Endothelial cell of umbilical vein (primary cell): ENCODE measurements at places on chromosomes 7 and 10. TPM values are rescaled to one million over a fixed set of nuclear protein-coding genes. Genes with fewer than 3 reads are reported as not detected.

DNA sequence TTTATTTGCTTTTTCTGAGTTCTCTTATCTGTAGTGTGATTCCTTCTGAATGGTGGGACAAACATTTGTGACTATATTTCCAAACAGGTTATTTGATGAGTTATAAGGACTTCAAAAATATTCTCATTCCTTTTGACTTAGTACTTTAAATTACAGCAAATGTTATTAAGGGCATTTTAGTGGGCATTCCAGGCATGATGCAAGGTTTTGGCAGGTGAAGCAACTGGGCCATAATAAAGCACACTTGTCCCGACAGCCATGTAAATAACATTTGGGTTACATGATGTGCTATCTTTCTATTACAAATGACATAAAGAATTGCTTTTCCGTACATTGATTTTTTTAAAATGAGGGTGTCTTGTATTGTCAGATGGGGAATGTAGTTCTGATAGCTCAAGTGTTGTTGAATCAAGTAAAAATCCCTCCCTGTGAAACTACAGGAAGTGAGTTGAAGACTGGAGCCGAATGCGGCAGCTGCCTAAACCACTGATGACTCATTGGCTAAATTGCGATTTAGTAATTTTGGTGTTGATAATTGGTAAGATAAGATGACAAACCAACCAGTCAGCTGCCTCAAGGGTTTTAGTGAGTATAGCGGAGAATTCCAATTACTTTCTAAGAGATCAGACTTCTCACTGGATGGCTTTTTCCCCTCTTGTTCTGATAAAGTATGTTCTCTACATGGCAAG is 231.3 kb upstream of the NPY start:
- no peak for DNase-seq

GRCh38 chr7:90180011-90180585 is 25.8 kb downstream of the STEAP1 start:
- DNase-seq: peak; percentile 78

The C10orf67 gene
- not detected in 2 replicates for polyA plus RNA-seq

The ABHD11 gene
- 18.4 and 18.9 TPM in 2 replicates for polyA plus RNA-seq

DNA sequence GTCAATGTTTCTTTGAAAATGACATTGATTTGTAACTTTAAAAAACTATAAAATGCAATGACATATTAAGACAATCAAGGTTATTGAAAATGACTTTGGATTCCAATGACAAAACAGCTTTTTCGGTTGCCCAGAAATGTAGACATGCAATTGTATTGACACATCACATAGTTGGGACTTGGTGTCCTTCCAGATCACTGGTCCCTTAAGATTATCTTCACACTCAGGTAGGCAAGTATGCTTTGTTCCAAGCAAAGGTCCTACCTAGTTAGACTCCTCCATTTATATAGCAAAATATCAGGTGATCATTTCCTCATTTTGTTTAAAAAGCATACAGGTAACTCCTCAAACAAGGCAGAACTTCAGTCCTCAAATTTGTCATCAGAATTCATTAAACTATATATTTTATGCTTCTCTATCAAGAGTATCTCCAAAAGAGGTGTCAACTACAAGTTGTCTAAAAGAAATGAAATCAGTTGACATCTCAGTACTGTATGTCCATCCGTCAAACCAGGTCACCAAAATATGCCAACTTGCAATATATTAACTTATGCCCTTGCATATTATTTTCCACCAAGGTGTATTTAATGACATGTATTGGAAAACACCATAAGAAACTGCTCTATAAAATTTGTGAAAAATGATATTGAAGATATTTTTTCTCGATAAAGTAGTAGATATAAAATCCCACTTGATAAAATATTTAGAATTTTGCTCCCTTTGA is 64.6 kb downstream of the TSPAN12 start:
- DNase-seq: no peak

GRCh38 chr10:71193516-71193915 is 18.9 kb upstream of the UNC5B start:
- no peak for DNase-seq

GRCh38 chr7:20441346-20441745 is 110.6 kb downstream of the ITGB8 start:
- DNase-seq: no peak

DNA sequence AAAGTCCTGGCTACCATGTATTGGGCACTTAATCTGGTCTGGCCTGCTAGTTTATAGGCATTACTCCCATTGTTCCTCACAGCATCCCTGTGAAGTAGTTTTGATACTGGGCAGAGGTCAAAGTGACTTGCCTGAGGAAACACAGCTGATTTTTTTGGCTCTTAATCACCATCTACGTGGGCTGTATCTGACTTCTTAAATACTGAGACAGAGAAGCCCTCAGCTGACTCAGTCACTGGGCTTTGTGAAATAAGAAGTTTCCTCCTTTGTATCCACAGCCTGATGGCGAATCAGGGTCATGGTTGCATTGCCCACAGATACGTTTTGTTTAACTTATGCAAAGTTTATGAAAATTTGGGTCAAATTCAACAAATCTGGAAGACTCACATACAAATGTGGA is 13.2 kb downstream of the TACR2 start:
- DNase-seq: peak; percentile 66

The SCD gene
- 258 and 266 TPM in 2 replicates for polyA plus RNA-seq

DNA sequence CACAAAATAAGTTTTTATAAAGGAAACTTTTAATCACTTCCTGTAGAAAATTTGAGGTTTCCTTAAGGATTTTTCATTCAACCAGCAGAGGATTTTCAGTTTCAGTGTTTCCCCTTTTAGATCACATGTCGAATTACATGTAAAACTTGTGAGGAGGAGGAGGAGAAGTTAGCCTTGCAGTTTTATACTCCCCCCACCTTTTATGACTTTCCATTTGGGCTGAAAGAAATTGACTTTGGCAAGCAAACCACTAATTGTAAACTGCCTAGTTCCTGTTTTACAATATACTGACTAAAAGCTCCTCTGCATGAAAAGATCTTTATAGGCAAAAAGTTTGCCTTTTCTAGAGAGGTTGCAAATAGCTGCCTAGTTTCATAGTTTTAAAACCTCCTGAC is 3.0 kb downstream of the BAMBI start:
- peak; percentile 57 for DNase-seq

The CFAP46 gene
- 0.88 and 0.98 TPM in 2 replicates for polyA plus RNA-seq

DNA sequence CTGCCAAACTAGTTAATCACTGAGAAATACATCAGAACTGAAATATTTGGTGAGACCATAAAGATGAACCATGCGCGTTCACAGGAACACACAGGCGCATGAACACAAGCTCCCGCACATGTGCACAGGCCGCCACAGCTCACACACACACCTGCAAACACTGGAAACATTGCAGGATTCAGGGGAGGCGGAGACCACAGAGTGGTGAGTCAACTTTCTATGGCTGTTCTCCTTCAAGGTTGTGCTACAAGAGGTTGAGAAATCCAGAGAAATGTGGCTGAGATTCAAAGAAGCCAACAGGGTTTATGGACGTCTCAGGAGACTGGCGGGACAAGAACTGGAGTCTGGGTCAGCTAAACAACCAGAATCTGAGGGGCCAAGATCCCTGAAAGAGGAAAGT is 17.8 kb downstream of the ESYT2 start:
- no peak for DNase-seq

DNA sequence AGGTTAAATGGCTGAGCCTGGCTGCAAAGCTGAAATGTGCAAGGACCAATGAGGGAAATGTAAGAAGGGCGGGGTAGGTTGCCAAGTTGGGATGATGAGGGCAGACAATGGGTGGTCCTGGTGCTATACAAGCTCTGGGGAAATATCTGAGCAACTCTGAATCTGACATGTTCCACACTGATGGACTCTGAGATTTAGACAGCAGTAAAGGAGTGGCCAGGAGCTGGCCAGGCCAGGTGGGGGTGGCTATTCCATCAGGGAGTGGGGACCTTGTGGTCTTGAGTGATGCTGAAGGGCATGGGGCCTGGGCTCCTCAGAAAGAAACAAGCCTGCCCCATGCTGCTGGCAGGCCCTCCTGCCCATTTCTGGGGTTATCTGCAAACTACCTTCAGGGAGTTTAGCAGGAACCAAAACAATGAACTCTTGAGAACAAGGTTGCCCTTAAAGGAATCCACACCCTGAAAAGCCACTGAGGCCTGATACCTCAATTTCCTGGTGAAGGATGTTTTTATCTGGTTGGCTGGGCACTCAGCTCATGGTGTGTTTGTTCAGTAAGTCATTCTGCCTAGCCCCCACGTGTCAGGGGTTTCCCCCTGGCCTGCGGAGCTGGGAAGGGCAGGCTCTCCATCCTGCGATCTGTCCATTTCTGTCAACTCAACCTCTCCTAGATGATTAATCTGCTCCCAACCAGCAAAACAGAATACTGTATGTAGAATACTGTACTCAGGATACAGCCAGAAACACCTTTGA is 143.3 kb upstream of the TNS3 start:
- peak; percentile 62 for DNase-seq

DNA sequence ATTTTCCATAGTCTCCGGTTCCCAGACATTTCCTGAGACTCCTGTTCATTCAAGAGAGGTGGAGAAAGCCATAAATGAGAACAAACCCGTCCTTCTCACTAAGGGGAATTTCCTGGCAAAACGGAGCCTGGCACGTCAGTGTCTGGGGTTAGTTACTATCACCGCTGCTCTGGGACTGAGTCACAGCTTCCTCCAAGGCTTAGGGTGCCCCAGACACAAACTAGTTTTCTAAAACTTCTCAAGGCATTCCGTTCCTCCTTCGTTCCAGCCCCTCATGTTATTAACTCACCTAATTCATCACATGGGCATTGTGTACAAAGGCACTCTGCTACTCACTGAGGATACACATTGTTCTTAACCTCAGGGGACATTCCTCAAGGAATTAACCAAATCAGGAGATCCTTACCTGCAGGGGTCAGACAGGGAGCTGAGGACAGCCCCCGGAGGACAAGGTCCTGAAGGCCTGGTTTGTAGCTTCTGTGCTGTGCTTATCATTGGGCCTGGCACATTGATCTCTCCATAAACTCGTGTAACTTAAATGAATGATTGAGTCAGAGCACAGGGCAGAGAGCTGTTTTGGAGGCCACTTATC is 103.0 kb upstream of the KLF6 start:
- DNase-seq: peak; percentile 97

DNA sequence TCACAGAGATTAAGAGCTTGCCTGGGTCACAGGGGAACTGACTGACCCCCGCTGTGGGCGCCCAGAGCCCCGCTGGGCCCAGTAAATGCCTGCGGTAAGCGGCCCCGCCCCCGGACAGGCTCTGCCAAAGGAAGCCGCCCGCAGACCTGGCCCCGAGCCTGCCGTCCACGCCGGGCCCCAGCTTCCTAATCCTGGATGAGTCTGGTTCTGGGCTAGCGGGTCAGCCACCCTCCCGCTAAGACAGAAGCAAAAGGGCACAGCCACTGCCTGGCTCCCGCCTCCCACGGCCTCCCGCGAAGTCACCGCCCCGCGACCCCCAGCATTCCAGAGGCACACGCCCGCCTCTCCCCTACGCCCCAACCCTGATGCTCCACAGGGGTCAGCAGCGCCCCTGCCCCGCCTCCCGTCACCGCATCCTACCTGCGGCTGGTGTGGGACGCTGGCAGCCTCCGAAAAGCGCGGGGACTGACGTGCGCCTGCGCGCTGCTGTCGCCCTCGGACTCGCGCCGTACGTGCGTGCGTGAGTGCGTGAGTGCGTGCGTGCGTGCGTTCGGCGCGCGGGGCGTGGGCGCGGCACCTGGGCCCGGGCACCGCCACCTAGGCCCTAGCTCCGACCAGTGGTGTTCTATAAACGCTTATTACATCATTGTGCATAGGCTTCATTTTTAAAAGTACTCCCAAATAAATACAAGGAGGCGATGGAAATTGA is at the start of gene FIGNL1:
Gene FIGNL1 (minus strand): TSS at position 470 of the 709 bp plus-strand sequence. CDS start 3,063 bp downstream, outside the sequence.
- DNase-seq: peak; percentile 78

The CALHM3 gene
- not detected in 2 replicates for polyA plus RNA-seq

The LIMK1 gene
- 52.9 and 62.0 TPM in 2 replicates for polyA plus RNA-seq

DNA sequence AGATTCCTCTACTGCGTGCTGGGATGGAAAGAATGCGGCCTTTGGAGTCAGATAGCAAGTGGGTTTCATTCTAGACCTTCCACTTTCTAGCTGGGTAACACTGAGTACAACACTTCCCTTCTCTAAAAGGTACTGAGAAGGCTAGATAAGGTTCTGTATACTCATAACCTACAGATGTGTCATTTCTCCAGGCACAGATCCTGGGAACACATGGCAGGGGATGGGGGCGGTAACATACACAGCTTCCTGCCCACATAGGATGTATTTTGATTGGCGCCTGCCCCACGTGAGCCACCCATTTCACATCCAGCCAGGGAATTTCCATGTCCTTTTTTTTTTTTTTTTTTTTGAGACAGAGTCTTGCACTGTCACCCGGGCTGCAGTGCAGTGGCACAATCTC is 31.8 kb downstream of the KLRG2 start:
- DNase-seq: peak; percentile 35

The TEX36 gene
- polyA plus RNA-seq: not detected in 2 replicates

GRCh38 chr10:88687853-88688467 is 18.1 kb upstream of the LIPK start:
- peak; percentile 31 for DNase-seq

DNA sequence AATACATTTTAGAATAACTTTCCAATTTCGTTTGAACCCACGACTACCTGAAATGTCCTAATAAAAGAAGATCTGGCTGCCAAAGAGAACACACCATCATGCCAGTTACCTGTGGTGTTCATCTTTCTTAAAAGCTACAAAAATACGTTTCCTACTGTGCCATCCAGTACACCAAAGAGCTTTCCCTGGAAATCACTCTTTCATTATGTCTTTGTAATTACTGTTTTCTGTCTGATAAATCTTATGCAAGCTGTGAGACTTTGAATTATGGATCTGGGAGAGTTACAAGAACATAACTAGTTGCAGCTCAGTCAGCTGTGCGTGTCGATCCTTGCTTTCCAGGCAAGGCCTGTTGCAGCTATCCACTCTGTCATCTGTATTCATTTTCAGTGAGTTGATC is 12.5 kb upstream of the POM121L12 start:
- DNase-seq: no peak

- DNase-seq: no peak
Measured at GRCh38 chr7:142963993-142964392, 1.8 kb upstream of the KEL start.

The ATOH7 gene
- 0.05 TPM in 1 of 2 replicates, not detected in the other for polyA plus RNA-seq

The FAM131B gene
- 1.6 and 1.8 TPM in 2 replicates for polyA plus RNA-seq

DNA sequence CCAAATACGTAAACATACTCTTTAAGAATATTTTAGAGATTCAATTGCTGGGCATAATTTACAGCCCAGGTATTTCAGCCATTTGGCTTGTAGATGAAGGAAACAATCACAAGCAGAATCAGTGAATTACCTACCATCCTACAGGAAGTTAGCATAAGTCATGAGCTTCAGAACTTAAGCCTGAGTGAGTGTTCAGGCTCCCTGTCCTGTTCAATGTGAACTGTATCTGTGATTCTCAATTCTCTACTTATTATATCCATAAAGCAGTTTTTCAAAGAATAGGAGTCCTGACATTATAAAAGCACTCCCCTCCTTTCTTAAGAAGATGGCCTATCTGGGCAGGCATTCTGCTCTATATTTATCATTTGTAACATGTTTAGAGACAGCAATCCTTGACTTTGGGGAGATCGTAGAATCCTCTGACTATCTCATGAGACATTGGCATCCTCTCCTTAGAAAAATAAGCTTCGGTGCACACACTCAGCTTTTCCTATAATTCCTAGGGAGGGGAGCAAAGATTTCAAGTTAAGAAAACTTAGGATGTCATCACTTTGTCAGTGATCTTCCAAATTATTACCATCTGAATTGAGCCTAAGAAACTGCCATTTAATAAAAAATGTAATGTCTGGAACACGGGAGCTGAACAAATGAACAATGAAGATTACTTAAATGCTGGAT is 645.2 kb upstream of the IGFBP3 start:
- no peak for DNase-seq

The HTR7 gene
- 0.01 TPM in 1 of 2 replicates, not detected in the other for polyA plus RNA-seq

GRCh38 chr10:96619796-96620773 is 33.3 kb upstream of the TM9SF3 start:
- DNase-seq: no peak
